ENCODE measurements at places on chromosomes 12 and 14. TPM values are rescaled to one million over a fixed set of nuclear protein-coding genes. Genes with fewer than 3 reads are reported as not detected.

DNA sequence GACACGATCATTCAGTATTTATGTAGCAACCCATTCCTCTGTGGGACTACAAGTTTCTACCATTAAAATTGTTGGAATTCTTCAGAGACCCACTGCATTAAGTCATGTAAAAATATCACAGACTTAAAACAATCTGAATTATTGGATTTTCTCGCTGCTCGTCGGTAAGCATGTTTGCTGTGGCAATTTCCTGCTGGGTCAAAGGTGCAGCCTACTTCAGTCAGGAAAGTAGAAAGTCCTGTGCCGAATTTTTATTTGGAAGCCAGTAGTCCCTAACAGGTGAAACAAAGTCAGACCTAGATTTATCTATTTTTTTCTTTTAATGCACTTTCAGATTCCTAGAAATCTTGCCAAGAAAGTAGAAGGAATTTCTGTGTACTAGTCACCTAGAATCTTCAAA lies 110.4 kb upstream of the MYL2 start:
- DNase-seq = no peak

- no peak for DNase-seq
These were observed 179.7 kb downstream of the SSPN start for GRCh38 chr12:26374934-26375680.

- DNase-seq = no peak
These were observed 4.0 kb downstream of the CHGA start for GRCh38 chr14:92926931-92927330.

- no peak for DNase-seq
These were observed 560 bp downstream of the LGALS3 start for GRCh38 chr14:55129428-55130195.

DNA sequence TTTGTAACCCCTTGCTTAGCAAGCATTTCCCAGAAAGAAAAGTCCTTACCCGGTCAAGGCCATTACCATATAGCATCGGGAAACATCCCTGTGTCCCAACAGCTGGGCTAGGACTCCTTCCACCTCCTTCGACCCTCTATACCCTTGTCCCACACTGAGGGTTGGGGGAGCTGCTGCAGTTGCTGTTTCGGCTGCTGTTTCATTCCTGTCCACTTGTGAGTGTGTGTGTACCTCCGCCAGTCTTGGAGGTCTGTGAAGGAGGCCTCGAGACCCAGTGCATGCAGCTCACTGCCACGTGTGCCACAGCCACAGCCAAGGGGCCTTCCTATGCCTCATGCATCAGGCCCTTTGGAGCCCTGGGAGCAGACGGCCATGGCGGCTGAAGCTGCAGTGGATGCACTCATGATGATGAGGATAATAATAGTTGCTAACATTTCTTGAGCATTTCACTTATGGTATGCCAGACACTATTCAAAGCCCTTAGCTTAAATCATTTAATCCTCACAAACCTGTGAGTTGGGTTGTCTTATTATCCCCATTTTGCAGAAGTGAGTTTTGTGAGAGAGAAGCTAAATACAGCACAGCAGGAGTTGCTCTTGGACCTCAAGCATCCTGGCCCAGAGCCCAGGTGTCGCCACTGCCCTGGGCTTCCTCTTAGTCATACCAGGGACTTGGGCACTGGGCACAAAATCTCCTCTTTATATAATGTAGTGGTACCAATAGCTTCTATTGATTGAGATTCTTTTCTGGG lies 156.5 kb downstream of the PRKCH start:
- DNase-seq = no peak

DNA sequence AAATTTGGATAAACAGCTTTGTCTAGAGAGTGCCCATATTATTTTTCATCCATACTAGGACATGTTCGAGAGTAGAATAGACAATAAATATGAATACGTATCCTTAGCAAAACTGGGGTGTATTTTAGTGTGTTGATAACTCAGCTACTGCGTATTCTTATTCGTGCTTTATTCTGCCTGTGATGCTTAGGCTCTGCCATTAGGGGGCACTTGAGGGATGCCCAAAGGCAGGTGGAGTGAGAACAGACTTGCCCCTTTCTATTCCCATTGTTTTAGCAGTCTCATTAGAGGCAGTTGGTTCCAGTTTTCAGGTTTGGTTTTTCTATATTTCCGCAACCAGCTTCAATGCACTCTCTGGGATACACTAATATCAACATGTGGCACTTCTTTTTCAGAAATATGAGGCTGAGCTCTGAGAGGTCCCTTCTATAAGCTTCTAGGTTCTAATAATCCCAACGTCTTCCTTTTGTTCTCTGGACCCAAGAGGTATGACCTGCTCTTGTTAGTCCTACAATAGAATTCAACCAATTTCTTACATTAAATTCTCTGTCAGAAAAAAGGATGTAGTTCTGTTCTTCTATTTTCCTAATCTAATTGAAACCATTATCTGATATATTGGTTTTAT lies 985.7 kb upstream of the FBXO33 start:
- DNase-seq = peak; percentile 17

DNA sequence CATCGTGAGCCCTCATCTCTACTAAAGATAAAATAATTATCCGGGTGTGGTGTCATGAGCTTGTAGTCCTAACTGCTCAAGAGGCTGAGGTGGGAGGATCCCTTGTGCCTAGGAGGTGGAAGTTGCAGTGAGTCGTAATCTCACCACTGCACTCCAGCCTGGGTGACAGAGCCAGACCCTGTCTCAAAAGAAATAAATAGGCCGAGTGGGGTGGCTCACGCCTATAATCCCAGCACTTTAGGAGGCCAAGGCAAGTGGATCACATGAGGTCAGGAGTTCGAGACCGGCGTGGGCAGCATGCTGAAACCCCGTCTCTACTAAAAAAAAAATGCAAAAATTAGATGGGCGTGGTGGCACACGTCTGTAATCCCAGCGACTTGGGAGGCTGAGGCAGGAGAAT lies 70.9 kb downstream of the RESF1 start:
- no peak for DNase-seq

The KLRK1 gene
- not detected for total RNA-seq

The LGALS3 gene
- 8.8 TPM for total RNA-seq
